Natural killer cell treated with Interleukin-12 subunit alpha and Interleukin-12 subunit beta and Interleukin-15 and Interleukin-18, amount 100 ng/mL, for 72 hours (primary cell): ENCODE measurements at places on chromosomes 2 and 18.

GRCh38 chr2:37604716-37605115 is 66.7 kb downstream of the CDC42EP3 start:
- no peak for DNase-seq

- DNase-seq: no peak
Measured at GRCh38 chr2:163207693-163208370, 369.3 kb upstream of the KCNH7 start.

DNA sequence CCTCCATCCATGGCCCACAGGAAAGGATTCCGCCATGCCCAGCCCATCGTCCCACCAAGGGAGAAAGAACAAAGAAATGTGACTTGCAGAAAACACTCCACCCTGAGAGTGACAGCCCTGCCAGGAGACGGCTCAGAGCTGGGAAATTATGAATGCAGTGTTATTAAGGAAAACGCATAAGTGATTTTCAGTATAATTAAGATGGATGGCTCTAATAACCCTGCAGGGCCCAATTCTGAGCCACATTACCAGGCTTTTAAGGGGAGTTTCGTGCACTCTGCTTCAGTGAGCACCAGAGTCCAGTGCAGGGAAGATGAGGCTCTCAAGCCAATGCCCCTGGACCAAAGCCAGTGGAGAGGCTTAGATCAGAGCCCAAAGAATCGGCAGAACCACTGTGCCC is 10.6 kb upstream of the TEX51 start:
- DNase-seq: no peak

DNA sequence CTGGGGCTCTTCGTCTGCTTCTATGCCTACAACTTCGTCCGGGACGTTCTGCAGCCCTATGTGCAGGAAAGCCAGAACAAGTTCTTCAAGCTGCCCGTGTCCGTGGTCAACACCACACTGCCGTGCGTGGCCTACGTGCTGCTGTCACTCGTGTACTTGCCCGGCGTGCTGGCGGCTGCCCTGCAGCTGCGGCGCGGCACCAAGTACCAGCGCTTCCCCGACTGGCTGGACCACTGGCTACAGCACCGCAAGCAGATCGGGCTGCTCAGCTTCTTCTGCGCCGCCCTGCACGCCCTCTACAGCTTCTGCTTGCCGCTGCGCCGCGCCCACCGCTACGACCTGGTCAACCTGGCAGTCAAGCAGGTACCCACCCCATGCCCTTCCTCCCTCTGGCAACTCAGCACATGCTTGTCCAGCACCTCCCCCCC is 24.2 kb downstream of the STEAP3 start:
- no peak for DNase-seq

DNA sequence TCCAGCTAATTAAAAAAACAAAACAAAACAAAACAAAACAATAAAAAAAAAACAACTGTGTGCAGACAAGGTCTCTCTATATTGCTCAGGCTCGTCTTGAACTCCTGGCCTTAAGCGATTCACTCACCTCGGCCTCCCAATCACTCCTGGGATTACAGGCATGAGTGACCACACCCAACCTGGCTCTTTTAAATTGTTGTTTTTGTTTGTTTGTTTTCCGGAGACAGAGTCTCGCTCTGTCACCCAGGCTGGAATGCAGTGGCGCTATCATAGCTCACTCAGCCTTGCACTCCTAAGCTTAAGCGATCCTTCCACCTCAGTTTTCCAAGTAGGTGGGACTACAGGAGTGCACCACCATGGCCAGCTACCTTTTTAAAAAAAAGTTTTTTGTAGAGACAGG is 201.6 kb downstream of the EN1 start:
- no peak for DNase-seq

DNA sequence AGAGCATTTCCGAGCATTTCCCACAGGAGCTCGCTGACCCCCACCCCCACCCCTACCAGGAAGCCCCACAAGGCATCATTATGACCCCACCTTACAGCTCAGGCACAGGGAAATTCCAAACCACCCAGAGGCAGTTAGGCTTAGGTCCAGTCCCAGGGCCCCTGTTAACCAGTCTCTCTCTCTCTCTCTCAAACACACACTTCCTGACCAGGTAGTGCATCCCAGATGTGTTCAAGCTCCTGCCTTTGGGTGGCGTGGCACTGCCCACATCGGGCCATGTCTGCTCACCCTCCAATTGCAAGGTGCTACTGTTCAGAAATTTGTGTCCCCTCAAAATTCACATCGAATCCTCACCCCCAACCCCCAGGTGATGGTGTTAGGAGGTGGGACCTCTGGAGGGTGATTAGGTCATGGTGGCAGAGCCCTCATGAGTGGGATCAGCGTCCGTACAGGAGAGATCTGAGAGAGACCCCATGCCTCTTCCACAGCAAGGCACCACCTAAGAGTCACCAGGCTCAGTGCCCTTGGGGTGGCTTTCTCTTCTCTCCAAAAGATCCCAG is 8.8 kb downstream of the COPS9 start:
- no peak for DNase-seq

DNA sequence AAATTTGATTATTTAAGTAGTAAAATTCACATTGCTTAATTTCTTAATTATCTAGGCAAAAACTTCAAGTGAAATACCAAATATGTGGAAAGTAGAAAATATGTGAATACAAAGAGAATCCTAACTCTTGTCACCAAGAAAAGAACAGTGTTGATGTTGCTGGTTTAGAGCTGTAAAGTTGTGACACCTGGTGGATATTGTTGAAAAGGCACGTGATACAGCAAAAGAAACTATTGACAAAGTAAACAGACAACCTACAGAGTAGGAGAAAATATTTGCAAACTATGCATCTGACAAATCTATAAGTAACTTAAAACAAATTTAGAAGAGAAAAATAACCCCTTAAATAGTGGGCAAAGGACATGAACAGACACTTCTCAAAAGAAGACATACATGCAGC is 25.6 kb upstream of the ZC3H15 start:
- no peak for DNase-seq
